T-helper 1 cell (primary cell): ENCODE measurements at places on chromosomes 1 and 21.

DNA sequence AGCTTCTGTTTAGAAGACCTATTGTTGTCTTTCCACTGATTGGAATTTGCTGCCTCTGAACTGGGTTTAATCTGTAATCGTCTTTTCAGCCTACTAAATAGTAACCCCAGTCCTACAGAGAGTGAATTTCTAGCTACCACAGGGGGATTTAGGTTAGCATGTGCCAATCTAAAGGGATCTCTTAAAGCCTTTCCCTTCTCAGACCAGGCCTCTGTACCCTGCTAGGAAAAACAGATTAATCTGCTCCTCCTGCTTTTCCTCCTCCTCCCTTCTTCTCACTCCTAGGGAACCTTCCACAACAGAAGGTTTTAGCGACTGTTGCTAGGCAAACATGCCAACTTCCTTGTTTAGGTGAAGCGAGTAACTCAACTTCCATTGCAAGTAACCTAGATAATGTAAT, 1.3 kb upstream of the RC3H1 start:
- DNase-seq = no peak

DNA sequence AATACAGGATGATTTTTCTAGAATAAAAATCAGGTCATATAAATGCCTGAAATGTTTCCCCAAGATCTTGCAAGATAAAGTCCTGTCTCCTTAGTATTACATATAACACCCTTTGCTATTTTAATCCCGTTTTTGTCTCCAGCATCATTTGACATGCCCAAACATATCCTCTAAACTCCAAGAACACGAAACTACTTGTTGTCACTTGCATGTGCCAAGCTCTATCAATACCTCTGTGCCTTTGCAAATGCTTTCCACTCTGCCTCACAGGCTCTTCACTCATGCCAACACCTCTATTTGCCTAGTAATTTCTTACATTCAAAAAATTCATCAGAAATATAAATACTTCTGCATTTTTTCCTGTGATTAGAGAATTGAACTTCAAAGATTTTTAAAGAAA, 37.9 kb downstream of the LRRIQ3 start:
- DNase-seq = no peak

- no peak for DNase-seq
Measured at GRCh38 chr1:9481048-9481447, 58.2 kb upstream of the SLC25A33 start.

- DNase-seq = no peak
Measured at GRCh38 chr1:30161953-30162352, 561.4 kb downstream of the MATN1 start.

DNA sequence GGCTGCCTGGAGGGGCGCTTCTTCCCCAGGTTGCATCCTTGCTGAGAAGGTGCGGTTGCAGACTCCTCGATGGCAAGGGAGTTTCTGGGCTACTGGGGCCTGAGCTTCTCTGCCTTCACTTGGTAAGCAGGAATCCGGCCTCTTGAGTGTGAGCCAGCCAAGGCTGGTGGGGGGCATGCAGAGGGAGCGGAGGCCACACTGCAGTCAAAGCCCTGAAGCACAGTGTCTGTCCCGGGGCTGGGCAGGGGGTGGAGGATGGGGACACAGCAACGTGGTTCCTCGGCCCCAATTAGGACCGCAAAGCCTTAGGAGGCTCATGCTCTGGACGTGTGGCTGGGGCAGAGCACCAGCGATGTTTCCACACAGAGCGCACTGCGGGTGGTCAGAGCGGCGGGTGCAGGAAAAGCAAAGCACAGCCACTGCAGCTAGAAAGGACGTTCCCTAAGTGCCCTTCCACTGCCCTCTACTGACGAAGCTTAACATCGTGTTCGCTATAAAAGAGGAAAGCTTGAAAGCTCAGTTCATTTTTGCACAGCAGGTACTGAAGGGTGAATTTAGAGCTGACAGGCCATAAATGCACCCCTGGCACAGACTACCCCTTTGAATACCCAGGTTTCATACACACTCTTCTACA, 60.7 kb upstream of the COG2 start:
- DNase-seq = no peak

DNA sequence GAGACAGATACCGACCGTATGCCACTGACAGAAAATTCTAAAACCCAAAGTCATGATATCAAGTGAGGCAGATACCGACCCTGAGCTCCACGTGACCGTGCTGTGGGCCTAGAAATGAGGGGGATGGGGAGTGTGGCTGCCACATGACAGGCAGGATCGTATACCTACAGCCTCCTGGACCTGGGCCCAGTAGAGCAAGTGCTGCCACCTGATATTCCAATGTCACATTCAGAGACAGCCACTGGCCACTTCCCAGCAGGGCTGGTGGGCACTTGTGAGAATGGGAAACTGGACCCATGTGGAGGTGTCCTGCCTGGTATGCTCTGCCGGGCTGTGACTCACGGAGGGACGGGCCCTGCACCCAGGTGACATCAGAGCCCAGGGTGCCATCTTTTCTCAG, 44.6 kb upstream of the CLDN14 start:
- no peak for DNase-seq

GRCh38 chr1:59751801-59752200, 62.9 kb upstream of the HOOK1 start:
- no peak for DNase-seq

DNA sequence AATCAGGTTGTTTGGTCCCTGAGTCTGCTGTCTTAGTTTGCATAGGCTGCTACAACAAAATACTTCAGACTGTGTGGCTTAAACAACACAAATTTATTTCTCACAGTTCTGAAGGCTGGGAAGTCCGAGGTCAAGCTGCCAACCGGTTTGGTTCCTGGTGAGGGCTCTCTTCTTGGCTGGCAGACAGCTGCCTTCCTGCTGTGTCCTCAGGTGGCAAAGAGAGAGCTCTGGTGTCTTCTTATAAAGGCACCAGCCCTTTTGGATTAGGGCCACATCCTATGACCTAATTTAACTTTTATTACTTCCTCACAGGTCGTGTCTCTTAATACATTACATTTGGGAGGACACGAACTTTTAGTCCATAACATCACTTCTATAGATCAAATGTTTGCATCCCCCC, 89.6 kb upstream of the CD34 start:
- no peak for DNase-seq

GRCh38 chr1:78779831-78780230, 130.2 kb downstream of the IFI44 start:
- DNase-seq = no peak

- DNase-seq = no peak
Measured at GRCh38 chr1:117659550-117660270, 53.9 kb downstream of the TENT5C start.

DNA sequence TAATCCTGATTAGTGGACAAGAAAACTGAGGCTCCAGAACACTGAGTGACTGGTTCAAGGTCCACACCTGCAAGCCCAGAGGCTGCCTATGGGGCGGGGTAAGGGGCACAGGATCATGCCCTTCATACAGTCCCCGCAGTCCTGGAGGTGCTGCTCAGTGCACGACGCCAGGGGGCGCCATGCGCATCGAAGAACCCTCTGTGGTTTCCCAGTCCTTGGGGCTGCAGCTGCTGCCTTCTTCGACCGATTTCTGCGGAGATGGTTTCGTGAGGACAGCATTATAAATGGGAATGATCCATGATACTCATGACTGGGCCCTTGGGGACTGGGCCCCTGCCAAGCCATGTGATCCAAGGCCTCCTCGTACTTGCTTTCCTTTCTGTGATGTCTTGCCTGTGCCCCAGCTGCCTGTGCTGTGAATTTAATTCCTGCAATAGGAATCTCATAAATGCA, 37.1 kb upstream of the ARHGEF10L start:
- DNase-seq = no peak

DNA sequence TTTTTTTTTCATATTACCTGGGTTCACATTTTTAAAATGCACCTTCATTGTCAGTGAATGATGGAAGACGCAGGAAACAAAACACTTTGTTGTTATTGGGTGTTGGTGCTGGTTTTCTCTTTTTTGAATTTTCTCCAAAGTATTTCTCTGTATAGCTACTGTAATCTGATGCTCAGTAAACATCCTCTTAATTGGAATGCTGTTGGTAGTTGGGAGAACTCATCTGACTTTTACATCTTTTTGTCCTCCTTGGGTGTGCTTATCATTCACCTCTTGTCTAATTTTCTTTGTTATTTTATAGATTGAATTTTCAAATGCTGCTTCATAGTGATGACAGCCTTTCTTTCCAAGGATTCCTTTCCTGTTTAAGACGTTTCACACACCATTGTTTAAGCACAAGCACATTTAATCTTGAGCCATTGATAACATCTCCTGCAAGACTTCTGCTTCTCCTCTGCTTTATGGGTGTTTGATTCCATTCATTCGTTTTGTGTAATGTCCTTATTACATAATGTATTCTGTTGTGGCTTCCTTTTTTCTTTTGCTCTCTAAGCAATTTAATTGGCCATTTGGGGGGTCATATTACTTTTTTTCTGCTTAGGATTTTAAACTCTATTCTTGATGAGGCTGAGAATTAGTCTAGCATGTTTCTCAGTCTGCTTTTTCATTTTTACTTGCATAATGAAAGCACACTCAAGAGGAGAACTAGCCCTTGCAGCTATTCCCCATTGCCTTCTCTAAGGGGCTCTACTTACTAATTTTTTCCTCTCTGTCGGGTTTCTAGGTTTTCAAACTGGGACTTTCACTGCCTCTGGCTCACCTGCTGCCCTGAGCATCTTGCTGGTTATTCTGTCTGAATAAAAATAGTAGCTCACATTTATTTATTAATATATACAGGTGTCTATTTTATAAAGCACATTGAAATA, 42.0 kb upstream of the CD34 start:
- DNase-seq = no peak

- no peak for DNase-seq
Measured at GRCh38 chr1:16521288-16521583, 7.2 kb upstream of the RNU1-1 start.

DNA sequence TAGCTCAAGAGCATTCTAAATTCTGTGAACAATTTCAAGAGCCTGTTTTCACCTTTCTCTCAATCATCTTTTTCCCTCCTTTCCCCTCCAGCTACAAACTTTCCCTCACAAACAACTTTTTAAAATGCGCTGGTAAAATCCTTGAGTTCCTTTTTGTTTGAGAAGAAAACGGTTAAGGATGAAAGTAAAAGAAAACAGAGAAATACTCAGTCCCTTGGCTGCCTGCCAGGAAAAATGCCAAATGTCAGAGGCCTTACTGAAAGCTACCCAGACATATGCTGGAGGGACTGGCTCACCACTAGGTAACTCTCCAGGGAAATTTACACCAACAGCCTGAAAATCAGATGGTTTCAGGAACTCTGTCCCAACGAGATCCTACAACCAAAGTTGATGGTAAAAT, 11.0 kb upstream of the SERBP1 start:
- no peak for DNase-seq

DNA sequence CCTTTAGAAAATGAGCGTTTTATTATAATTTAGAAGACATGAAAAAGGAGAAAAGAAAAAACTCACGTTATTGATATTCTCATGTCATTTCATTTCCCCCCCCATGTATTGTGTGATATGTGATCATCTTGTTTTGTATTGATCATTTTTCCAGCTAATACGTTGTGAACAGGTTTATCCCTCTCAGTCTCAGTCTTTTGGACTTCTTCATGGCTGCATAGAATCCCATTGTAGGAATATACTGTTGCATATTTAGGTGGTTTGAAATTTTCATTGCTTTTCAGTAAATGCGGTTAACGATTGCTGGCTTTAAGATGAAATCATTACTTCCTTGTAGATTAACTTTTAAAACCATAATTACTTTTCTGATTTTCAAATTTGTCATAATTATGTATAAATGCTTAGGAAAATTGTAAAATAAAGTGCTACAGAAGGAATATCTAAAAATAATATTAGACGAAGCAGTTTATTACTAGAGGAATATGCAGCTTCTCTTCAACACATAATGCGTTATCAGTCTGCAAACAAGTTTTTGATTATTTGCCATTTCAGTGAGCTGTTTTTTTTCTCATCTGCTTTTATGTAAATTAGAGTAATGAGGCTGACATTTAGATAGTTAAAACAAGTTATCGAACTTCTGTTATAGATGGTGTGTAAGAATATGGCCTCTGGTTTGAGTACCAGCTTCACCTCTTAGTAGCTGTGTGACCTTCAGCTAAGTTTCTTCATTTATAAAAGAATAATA, 1.8 kb downstream of the SON start:
- DNase-seq = no peak

- no peak for DNase-seq
Measured at GRCh38 chr1:51948491-51948915, 42.0 kb downstream of the RAB3B start.

GRCh38 chr1:22447621-22448111, 4.0 kb upstream of the ZBTB40 start:
- no peak for DNase-seq

DNA sequence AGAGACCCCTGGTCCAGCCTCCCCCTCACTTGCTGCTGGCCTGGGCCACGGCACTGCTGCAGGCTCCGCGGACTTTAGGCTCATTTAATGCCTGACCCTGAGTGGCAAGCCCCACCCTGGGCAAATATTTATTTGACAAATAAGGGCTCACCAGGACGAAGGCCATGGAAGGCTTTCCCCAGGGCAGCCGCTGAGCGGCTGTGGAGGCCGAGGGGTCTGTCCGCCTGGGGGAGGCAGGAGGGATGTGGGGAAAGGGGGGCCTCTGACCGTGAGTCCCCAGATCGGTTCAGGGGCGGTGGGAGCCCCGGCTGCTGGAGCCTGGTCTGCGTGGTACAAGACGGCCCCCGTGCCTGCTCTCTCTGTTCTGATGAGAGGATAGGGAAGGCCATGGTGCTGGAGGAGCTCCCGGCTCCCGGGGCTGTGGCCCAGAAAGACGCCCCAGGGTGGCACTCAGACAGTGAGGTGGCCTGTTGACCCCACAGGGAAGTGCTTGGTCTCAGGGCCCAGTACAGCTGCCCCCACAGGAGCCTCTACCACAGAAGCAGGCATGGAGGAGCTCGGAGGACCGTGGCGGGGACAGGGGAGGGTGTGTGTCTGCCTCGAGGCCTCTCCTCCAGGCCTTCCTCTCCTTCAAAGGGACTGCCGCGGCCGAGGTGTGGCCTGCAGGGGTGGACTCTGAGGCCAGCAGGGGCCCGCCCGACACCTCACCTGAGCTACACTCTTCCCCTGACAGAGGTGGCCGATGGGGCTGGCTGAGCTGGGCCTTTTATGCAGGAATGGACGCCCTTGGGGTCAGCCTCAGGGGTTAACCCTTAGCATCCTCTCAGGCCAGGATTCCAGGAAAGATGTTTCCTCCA, 9.1 kb upstream of the C1orf159 start:
- DNase-seq = no peak

GRCh38 chr21:44677881-44678280, 4.1 kb downstream of the KRTAP12-1 start:
- DNase-seq = no peak

GRCh38 chr1:76666499-76666898, 200.8 kb upstream of the ST6GALNAC5 start:
- no peak for DNase-seq
